ENCODE measurements at places on chromosomes 2 and 18.
A peak's percentile ranks its signal among the peaks of the same experiment; 100 is the strongest.

DNA sequence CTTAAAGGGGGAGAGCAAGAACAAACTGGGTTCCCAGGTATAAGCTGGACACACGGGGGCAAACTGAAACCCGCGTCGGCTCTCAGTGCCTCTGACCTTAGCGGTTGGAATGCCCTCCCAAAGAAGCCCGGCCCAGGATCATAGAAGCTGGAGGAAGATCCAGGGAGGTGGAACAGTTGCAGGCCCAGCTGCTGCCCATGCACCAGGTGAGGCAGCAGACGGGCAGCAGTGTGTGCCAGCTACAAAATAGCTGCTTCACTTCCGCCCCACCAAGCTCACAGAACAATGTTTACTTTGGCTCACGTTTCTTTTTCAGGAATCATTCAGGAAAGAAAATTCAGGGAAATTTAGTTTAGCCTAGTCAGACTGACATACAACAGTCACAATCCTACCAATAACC is 3.9 kb upstream of the ERMN start:
- no peak for DNase-seq

GRCh38 chr2:9556121-9556743 is 602 bp upstream of the ADAM17 start:
- DNase-seq: no peak

DNA sequence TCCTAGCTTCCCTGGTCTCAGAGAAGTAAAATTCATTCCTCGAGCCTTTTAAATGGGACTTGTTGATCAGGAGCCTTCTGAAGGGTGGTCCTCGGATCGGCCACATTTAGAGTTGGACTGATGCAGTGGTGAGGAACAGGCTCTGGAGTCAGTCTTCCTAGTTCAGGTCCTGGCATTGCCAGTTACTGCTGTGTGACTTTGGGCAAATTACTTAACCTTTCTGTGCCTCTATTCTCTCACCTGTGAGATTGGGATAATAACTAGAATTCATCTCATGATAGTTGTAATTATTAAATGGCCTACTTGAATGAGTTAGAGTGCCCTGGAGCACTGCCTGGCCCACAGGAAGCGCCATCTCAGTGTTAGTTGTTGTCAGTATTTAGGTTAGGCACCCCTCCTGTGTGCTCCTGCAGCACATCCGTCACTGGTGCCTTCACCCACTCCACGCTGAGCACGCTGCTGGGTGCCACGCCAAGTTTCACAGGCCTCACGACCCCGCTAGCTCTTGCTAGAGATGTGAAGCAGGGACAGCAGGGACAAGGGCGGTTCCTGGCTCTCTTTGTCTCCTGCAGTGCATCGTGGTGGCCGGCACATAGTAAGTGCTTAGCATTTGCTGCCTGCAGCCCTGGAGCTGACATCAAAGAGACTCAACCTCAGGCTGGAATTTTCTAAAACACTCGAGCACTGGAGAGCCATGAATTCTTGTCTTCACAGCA is 122.9 kb downstream of the FAM210A start:
- DNase-seq: no peak

- DNase-seq: no peak
These were observed 157.9 kb downstream of the ARL4C start for GRCh38 chr2:234339011-234339410.

DNA sequence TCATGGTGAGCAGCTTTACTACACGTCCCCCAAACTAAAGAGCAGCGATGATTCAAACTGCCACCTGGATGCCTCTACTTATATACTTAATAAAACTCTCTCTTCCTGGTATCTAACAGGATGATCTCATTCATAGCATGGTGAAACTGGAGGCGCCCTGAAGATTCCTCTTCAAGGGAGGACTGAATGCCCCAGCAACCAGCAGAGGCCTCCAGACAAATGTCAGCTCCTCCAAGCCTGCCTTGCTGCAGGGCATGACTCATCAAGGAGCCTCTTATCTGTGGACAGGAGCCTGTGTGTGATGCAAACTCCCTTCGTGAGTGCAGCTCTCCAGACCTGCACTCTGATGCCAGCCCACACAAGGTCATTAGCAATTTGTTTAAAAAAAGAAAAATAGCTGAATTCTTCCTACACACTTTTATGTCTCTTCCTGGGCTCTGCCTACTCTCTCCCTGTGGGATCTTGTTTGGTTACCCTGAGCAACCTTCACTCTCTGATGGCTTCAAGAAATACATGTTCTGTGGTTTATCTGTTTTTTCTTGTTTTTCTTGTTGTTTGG is 30.2 kb downstream of the LONRF2 start:
- DNase-seq: peak; percentile 96

DNA sequence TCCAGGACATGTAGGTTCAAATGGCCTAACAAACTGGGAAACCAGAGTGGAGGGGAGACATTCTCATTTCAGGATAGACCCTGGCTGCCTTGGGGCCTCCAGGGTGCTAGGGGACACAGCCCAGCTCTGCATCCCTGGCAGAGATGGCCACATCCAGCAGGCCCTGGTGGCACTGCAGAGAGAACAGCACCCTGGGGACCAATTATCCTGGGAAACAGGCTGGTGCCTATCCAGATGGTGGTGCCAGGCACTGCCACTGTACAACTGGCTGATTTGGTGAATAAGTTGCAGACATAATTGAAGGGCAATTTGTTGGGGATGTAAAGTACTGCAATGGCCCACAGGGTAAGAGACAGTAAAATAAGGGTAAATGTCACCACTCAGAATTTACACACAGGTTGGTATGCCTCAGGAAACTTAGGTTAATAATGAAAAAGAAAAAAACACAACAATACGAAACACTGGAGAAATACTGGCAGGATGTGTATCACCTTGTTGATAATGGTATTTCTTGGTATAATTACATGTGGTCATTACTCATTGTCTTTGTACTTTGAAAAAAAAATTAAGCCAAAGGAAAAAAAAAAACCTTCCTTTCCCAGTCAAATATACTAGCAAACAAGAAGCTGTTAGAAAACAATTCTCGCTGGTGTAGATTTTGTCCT is 12.8 kb upstream of the SFTPB start:
- DNase-seq: no peak
